Psoas muscle (tissue), 8 donors: ENCODE measurements at places on chromosomes 3 and 15. TPM values are rescaled to one million over a fixed set of nuclear protein-coding genes. Genes with fewer than 3 reads are reported as not detected.

Gene IL17RD
- 0.97 TPM for total RNA-seq

Gene A4GNT
- total RNA-seq, result not detected

Gene ASB14
- 6.5 TPM for total RNA-seq

Gene TRIM59
- total RNA-seq, result 0.24 TPM

GRCh38 chr3:43370293-43370980, 84.1 kb downstream of the SNRK start:
- H3K4me3 ChIP-seq, result no peak overlapping the region
- no peaks in the 10 kb centered on the region for H3K27me3 ChIP-seq
- H3K27ac ChIP-seq, result no peak overlapping the region
- no peak for DNase-seq
- H3K36me3 ChIP-seq, result no peaks in the 10 kb centered on the region

Gene CLDND1
- total RNA-seq, result 48.1 TPM

DNA sequence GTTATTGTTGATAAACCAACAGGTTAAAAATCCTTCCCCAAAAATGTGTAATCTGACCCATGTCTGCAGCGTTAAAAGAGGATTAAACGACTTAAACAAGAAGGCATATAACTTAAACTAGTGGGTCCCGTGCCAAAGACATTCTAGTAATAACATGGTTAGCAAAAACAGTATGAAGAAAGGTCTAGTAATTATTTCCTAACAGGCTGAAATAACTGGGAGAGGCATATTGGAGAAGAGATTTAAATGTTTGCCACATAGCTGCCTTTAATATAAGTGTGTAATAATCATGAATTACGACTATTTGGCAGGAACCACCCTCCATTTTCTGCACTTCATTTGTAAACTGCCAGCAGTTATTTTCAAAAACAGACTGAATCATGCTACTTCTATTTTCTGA, 67.7 kb upstream of the CSPG5 start:
- H3K27me3 ChIP-seq, result no peaks in the 10 kb centered on the region
- peaks cover 2% of the 10 kb centered on the region for H3K36me3 ChIP-seq
- H3K27ac ChIP-seq, result no peak overlapping the region
- H3K4me3 ChIP-seq, result no peak overlapping the region
- peaks cover 17% of the 10 kb centered on the region for H3K4me1 ChIP-seq

GRCh38 chr3:170614214-170614966, 28.5 kb upstream of the SLC7A14 start:
- DNase-seq, result no peak
- no peaks in the 10 kb centered on the region for H3K36me3 ChIP-seq
- H3K4me3 ChIP-seq, result no peak overlapping the region
- H3K27me3 ChIP-seq, result no peaks in the 10 kb centered on the region
- no peaks in the 10 kb centered on the region for H3K4me1 ChIP-seq

- H3K4me1 ChIP-seq, result no peaks in the 10 kb centered on the region
- H3K27me3 ChIP-seq, result no peaks in the 10 kb centered on the region
- no peak overlapping the region for H3K27ac ChIP-seq
- no peak overlapping the region for H3K4me3 ChIP-seq
- H3K36me3 ChIP-seq, result no peaks in the 10 kb centered on the region
- DNase-seq, result no peak
Measured at GRCh38 chr3:117476572-117476971, 767.0 kb downstream of the TUSC7 start.

Gene SHC4
- total RNA-seq, result 1.0 TPM

DNA sequence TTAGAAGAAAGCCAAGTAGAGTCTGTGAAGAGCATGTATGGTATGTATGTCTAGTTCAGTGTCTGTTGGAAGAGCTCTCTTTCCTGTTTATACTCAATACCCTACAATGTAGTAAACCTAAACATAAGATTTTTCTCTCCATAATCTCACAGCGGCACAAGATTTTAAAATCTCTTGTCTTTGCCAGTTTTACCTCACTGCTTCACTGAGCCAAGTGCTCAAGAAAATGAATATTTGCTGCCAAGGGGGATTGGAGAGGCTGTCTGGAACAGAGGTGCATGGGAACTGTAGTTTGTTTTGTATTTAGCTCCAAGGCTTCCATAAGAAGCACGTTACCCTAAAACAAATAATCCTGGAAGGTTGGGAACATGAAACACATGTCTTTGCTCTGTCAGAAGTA, 49.5 kb upstream of the FHIT start:
- no peak overlapping the region for H3K27ac ChIP-seq
- H3K4me1 ChIP-seq, result no peaks in the 10 kb centered on the region
- no peaks in the 10 kb centered on the region for H3K27me3 ChIP-seq
- H3K4me3 ChIP-seq, result no peak overlapping the region

DNA sequence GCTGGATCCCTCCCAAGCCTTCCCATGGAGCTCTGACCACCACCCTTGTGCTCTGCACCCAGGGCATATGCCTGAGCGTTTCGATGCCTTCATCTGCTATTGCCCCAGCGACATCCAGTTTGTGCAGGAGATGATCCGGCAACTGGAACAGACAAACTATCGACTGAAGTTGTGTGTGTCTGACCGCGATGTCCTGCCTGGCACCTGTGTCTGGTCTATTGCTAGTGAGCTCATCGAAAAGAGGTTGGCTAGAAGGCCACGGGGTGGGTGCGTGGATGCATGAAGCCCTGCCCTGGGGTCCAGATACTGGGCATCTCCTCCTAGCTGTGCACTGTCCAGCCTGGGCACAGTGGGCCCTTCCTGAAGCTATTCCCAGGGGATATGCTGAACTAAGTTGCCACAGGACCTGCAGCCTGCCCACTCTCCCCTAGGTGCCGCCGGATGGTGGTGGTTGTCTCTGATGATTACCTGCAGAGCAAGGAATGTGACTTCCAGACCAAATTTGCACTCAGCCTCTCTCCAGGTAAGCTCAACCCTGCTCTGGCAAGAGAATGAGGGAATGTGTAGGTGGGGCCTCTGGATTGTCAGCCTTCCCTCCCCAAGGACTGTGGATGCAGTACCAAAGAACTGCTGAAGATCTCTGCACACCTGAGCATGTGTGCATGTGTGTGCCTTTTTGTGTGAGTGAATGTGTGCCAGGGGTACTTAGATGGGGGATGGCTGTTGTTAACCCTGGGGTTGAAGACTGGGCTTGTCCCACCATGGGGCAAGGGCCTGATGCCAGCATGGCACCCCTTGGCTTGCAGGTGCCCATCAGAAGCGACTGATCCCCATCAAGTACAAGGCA, 2.1 kb downstream of the MYD88 start:
- peaks cover 10% of the 10 kb centered on the region for H3K4me1 ChIP-seq
- no peak overlapping the region for H3K27ac ChIP-seq
- DNase-seq, result no peak
- H3K4me3 ChIP-seq, result peak overlapping the region; percentile 99
- H3K27me3 ChIP-seq, result no peaks in the 10 kb centered on the region

GRCh38 chr3:58408906-58409305, 24.7 kb downstream of the PDHB start:
- no peaks in the 10 kb centered on the region for H3K4me1 ChIP-seq
- H3K27ac ChIP-seq, result no peak overlapping the region

DNA sequence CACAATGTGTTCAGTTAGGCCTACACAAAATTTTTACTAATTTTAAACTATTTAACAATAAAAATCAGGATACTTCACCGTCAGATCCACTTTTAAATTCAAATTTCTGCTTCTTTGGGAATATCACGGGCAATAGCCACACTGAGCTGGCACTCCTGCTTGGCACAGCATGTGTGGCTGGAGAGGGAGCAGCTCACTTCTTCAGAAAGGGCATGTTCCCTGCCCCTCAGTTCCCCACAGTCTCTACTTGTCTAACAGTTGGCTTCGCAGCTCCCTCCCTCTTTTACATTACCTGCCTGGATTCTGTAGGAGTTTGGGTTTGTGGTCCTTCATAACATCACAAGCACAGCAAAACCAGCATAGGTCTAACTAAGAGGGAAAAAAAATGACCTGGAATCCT, 76.0 kb upstream of the TRIM42 start:
- no peaks in the 10 kb centered on the region for H3K4me1 ChIP-seq
- no peak overlapping the region for H3K4me3 ChIP-seq
- no peaks in the 10 kb centered on the region for H3K36me3 ChIP-seq
- H3K27ac ChIP-seq, result no peak overlapping the region
- DNase-seq, result no peak

GRCh38 chr3:53501178-53501577, 6.8 kb downstream of the CACNA1D start:
- no peak overlapping the region for H3K4me3 ChIP-seq
- peaks cover 18% of the 10 kb centered on the region for H3K27me3 ChIP-seq
- no peak overlapping the region for H3K27ac ChIP-seq
- DNase-seq, result no peak
- no peaks in the 10 kb centered on the region for H3K36me3 ChIP-seq

DNA sequence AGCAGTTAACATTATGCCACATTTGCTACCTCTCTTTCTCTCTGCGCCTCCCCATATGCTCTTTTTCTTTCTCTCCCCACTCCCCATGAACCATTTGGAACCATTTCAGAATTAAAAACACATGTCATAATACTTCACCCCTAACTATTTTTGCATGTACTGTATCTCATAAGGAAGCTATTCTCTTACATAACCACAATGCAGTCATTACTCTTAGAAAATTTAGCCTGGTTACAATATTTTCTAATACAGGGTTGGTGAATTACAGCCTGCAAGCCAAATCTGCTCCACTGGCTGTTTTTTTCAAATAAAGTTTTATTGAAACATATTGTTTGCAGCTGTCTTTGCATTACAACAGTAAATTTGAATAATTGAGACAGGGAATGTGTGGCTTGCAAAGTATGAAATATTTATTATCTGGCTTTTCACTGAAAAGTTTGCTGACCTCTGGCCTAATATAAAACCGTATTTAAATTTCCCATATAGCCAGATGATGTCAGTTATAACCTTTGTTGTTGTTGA, 62.8 kb downstream of the SGO1 start:
- H3K36me3 ChIP-seq, result peaks cover 79% of the 10 kb centered on the region
- H3K4me3 ChIP-seq, result no peak overlapping the region
- H3K27ac ChIP-seq, result no peak overlapping the region
- no peaks in the 10 kb centered on the region for H3K27me3 ChIP-seq
- no peak for DNase-seq

Gene ADPRH
- 14.7 TPM for total RNA-seq

- peaks cover 3% of the 10 kb centered on the region for H3K4me1 ChIP-seq
- DNase-seq, result no peak
- H3K27me3 ChIP-seq, result peaks cover 10% of the 10 kb centered on the region
- H3K4me3 ChIP-seq, result peak overlapping the region; percentile 67
- H3K27ac ChIP-seq, result peak overlapping the region; percentile 65
Measured at GRCh38 chr15:48643776-48644466, 1.6 kb downstream of the FBN1 start.

DNA sequence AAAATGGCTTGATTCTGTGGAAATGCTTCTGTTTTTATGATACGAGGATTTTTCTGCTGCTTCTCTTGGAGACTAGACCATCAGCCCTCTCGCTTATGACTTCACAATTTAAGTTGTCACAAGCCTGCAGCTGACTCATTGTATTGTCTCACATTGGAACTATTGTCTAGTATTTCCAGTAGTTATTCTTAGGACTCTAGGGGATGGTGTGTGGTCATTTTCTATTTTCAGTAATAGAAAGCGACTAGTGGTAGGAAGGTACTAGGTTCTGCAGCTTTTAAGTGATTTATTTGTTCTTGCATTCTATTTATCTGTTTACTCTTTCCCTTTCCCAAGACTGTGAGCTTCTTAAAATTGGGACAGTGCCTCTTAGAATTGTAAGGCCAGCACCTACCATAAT, 66.3 kb upstream of the CRTC3 start:
- peak overlapping the region; percentile 86 for H3K27ac ChIP-seq
- DNase-seq, result no peak
- peaks cover 43% of the 10 kb centered on the region for H3K4me1 ChIP-seq
- H3K27me3 ChIP-seq, result no peaks in the 10 kb centered on the region
- peaks cover 77% of the 10 kb centered on the region for H3K36me3 ChIP-seq

DNA sequence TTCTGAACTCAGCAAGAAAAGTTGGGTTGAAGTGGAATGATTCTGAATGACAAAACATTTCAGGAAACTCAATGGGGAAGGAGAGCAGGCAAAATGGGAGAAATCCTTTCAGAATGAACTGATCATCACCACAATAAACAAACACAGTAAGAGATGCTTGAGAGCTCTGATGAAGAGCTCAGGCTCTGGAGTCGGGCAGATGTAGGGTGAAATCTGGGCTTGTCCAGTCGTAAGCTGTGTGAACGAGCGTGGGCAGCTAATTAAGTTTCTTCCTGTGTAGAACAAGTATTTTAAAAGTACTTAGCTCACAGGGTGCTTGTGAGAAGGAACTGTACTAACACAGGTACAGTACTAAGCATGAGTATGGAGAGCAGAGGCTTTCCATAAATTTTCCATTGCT, 406.2 kb downstream of the FOXP1 start:
- H3K36me3 ChIP-seq, result no peaks in the 10 kb centered on the region
- DNase-seq, result no peak
- peaks cover 5% of the 10 kb centered on the region for H3K4me1 ChIP-seq

GRCh38 chr3:151709847-151710246, 23.9 kb upstream of the AADACL2 start:
- no peaks in the 10 kb centered on the region for H3K36me3 ChIP-seq

DNA sequence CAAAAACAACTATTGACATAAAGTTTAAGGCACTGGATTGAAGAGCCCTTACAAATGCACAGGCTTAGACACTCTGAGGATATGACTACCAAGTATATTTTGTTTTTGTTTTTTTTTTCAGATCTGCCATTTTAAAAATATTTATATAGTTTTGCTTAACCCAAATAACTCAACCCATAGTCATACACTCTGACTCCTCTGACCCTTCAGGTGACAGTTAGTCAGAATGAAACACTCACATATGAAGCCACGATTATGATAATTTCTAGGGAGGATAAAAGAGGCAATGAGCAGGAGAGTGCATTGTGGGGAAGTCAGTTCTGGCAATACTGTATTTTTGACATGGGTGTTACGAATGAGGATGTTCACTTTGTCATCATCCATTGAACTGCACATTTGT, 774.7 kb downstream of the MECOM start:
- no peak for DNase-seq
- no peak overlapping the region for H3K27ac ChIP-seq
- H3K36me3 ChIP-seq, result no peaks in the 10 kb centered on the region
- no peak overlapping the region for H3K4me3 ChIP-seq
- H3K27me3 ChIP-seq, result no peaks in the 10 kb centered on the region

Gene UQCC5
- total RNA-seq, result 30.2 TPM
